Stimulated activated naive CD4-positive, alpha-beta T cell (primary cell): ENCODE measurements at places on chromosomes 13 and 19.

GRCh38 chr13:47481536-47481935, 519.5 kb downstream of the SUCLA2 start:
- DNase-seq, result no peak

- no peak for DNase-seq
Measured at GRCh38 chr19:55058781-55059610, 4.0 kb downstream of the RDH13 start.

DNA sequence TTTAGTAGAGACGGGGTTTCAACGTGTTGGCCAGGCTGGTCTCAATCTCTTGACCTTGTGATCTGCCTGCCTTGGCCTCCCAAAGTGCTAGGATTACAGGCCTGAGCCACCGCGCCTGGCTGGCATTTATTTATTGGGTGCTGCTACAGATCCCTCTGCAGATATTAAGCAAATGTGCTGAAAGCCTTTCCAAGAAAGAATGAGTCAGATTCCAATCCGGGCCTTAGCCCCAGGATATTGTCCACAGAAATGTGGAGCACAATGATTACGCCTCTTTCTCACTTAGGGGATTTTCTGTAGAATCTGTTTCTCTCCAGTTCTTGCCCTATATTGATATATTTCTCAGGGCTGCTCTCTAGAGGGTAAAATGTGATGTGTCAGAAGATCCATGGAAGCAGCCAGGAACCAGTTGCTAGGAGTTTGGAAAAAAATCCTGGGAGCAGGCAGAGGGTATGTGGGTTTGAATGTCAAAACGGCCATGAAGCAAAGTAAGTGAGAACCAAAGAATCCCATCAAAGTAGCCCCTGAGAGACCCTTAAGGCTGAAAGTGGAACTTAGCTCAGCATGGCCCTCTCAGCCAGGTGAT, 24.8 kb upstream of the IGFL4 start:
- DNase-seq, result no peak

DNA sequence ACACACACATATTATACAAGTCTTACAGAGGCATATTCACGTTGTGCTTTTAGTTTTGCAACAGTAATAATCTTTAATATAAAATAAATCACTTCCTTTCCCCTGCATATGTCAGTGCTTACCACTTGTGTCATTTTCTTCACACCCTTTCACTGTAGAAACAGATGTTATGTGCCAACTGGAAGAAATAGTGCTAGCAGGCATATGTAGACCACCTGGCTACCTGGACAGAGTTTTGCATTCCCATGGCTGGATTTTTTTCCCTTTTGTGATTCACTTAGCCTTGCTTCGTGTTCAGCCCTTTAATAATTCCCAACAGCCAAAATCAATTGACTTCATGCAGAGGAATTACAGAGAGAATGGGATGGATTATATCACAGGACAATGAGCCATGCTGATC, 399.1 kb upstream of the SPRY2 start:
- DNase-seq, result no peak

DNA sequence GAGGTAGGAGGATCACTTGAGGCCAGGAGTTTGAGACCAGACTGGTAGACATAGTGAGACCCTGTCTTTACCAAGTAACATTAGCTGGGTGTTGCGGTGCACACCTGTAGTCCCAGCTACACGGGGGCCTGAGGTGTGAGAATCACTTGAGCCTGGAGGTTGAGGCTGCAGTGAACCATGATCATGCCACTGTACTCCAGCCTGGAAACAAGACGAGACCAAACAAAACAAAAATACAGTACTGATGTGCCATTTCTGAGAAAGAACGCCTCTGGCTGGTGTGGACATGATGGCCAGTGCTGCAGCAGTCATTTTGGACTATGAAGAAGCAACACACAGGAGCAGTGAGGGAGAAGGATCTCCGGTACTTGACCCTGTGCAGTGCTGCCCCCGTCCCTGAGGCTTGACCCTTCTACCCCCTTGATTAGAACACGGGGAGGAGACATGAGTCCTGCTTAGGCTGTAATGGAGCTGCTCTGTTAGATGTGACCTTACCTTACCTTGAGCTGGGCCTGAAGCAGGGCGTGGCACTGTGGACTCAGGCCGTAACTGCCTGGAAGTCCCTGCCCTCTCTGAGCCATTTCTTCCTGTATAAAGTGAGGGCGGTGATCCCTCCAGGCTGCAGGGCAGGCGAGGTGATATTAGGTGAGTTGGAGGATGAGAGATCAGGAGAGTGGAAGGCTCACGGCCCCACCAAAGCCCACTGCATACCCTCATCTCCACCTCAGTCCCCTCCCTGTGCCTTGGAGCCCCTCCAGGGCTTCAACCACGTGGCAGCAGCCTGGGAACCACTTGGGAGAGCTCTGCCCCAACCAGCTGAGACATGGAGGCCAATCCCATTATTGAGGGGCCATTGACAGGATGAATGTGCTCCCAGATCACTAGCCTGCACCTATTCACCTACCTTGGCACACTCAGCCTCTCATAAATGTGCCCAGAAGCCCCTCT, 5.9 kb downstream of the RPL18A start:
- DNase-seq, result no peak

- DNase-seq, result no peak
Measured at GRCh38 chr19:37692956-37693620, 26.5 kb downstream of the ZNF607 start.

DNA sequence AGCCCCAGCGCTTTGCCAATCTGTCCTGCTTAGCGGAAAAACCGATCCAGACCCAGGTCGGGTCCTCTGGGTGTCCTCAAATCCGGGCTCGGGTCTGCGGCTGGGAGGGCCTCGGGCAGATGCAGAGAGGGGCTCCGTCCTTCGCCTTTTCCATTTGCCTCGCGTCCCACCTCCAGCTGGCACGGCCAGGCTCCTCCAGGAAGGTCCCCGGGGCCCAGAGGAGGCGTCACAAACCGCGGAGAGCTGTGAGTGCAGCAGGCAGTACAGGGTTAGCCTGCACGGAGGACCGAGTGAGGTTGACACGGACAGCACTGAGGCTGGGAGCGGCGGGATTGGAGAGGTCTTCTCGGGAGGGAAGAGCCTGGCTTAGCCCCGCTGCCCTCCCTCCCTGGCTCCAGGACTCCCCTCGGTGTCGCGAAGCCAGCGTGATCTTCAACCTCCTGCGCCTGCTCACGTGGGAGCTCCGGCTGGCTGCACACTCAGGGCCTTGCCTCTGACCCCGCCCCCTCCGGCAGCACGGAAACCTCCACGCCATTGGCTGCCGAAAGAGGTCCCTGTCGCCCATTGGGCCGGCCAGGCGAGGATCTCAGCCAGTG, 2.8 kb upstream of the IFNL2 start:
- no peak for DNase-seq

DNA sequence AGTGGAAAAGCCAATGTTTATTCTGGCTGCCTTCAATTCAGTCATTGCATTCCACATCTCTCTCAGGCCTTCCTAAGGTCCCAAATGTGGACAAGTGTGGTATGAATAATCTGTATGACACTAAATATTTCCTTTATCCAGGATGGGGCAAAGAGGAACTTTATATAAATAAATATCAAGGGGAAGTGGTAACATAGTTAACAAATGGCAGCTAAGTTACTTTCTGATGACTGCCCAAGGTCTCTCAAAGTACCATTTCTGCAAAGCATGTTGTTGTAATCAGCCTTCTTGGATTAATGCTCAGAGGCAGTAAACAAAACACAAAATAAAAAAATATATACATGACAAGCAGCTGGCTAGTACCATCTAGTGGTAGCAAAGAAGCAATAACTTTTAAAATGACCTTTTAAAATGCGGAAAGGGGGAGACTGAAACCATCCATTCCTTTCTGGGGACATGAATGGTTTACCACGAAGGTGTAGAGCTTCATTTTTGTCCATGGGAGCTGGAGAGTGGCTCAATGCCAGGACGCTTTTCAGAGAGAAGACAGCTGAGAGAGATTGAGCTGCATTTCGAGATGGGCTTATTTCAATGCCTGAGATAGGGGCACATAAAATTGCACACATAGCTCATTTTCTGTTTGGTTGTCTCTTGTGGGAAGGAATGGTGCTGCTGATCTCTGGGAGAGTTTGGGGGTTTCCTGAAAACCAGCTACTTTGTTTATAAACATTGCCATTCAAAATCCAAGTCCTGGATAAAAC, 259.2 kb downstream of the RFC3 start:
- DNase-seq, result no peak

- DNase-seq, result no peak
Measured at GRCh38 chr13:91372911-91373310, 25.4 kb downstream of the MIR17HG start.

DNA sequence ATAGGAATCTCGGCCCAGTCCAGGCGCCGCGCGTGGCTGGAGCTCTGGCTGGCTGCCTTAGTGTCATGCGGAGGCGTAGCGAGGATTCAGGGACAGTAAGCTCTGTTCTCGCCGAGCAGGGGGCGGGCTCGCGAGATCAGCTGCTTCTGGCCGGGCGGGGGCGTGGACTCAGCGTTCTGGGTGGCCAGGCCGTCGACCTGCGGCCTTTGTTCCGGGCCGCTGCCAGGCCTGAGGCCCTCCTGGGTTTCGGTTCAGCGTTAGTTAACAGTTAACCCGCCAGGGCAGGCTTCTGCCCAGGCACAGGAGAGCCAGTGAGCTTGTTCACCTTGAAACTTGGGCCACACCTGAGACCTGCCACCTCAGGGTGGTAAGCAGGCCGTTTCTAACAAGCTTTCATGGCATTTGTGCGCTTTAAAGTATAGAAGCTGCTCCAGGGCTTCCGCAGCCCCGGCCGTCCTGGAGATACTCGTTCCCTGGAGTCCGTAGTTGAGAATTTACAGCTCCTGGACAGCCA, 332.2 kb upstream of the SGCG start:
- no peak for DNase-seq
